Right atrium auricular region (tissue), 2 donors: ENCODE measurements at places on chromosomes 2 and 18. TPM values are rescaled to one million over a fixed set of nuclear protein-coding genes. Genes with fewer than 3 reads are reported as not detected.

DNA sequence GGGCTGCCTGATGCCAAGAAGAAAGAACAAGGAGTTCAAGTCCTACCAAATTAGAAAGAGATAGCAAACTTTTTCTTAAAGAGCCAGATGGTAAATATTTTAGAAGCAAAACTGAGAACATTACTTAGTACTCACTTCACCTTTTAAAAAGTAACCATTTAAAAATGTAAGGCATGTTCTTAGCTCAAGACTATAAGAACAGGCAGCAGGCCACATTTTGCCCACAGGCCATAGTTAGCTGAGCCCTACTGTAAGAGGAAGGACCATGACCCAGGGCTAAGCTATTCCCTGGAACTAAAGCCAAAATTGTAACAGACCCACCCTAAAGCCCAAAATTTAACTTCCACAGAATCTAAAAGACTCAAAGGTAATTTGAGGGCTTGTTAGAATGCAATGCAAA lies 31.3 kb downstream of the USP40 start:
- DNase-seq: no peak

- no peak for DNase-seq
Observed at GRCh38 chr2:124524155-124524915, 499.2 kb downstream of the CNTNAP5 start.

GRCh38 chr2:42106257-42106816 lies 58.5 kb downstream of the PKDCC start:
- DNase-seq: no peak

The SPIRE1 gene
- 42.9 TPM for total RNA-seq

The PLEKHA3 gene
- 12.1 TPM for total RNA-seq

- no peak for DNase-seq
Observed at GRCh38 chr2:95021847-95022246, 3.7 kb upstream of the MAL start.

- DNase-seq: no peak
Observed at GRCh38 chr18:67735506-67735905, 219.0 kb upstream of the DSEL start.

The LAMA3 gene
- total RNA-seq: 6.4 TPM

The KCNK3 gene
- total RNA-seq: 50.0 TPM

DNA sequence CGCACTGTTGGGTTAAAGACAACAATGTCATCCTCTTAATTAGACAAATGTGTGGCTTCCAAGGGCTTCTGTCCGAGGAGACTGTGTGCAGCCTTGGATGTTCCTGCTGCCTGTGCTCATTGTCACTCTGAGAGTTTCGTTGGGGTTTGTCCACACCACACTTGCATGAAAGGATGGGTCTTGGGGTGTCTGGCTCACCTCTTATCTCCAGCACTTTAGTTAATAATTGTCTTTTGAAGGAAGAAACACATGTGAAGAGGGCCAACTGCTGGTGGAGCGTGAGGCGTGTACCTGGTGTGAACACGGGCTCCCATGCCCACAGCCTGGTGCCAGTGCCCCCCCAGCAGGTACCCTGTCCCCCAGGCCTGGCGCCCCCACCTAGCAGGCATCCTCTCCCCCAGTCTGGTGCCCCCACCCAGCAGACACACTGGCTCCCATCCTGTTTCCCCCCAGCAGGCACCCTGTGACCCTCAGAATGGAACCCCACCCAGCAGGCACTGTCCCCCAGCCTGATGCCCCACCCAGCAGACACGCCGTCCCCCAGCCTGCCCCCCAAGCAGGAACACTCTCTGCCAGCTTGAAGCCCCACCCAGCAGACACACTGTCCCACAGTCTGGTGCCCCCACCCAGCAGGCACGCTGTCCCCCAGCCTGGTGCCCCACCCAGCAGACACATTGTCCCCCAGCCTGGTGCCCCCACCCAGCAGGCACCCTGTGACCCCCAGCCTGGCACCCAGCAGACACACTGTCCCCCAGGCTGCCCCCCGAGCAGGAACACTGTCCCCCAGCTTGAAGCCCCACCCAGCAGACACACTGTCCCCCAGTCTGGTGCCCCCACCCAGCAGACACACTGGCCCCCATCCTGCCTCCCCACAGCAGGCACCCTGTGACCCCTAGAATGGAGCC lies 96.3 kb upstream of the TMEM18 start:
- DNase-seq: no peak

DNA sequence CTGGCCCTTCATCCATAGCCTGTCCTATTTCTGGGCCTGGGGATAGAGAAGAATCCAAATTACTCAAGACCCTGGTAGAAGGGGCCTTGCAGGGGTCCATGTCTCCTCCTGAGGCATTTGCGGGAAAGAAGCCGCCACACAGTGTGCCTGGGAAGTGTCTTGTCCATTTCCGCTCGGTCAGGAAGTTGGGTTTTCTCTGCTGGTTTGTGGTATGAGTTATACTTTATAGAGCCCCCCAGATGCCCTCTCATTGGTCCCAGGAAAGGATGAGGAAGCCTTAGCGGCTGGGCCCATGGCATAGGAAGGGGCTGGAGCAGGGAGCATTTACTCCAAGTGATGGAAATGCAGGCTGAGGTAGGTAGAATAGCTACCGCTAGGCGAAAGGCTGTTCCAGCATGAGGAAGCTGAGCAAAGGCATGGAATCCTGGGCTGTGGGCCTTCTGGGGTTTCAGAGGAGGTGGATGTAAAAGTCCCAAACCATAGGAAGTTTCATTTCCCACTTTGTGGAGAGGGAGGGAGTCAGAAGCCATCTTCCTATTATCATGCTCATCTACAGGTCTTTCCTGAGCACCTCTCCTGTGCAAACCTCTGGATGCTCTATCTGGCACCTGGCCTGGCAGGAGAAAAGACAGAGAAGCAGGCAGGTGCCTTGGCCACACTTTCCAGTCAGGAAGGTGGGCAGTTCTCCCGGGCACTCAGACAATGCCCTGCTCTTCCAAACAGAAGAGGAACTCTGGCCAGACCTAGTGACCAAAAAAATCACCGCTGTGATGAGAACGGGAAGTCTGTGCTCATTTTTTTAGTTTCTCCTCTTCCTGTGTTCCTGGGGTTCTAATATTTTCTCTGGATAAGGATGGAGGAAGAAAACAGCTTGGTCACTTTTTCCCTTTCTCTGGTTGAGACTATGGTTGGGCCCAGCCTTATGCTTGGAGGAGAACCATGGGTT lies 2.6 kb upstream of the CD207 start:
- DNase-seq: no peak

DNA sequence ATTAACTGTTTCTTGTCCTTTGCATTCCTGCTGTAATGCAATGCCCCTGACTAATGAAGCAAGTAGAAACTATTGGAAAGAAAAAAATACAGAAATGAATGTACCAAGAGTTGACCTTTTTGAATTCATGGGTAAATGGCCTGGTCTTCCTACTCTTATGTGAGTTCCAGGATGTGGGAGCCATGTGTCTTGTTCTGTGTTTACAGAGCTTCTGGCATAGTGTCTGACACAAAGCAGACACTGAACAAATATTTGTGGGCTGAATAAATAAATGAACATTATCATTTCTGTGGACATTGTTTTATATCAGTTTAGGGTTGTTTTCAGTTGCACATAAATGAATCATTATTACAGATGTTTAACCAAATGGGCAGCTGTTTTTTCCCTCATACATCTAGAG lies 155.5 kb downstream of the CD8B2 start:
- DNase-seq: no peak

The RAB27B gene
- total RNA-seq: 0.11 TPM

DNA sequence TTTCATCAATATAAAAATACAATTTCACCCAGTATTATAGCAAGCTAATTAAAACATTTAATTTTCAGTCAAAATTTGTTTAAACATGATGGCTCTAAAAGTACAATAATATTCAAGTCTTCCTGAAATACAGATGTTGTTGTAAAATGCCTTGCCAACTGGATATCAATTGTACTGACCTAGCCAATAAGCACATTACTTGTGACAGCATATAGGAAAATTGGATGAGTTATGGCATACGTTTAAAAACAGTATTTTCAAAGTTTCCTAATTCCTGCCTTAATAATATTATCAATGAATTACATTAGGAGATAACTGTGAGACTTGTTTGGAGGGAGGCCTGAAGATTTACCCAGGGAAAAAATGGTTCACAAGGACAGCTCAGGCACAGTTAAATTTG lies 336.9 kb upstream of the CDH20 start:
- no peak for DNase-seq

- peak; percentile 43 for DNase-seq
Observed at GRCh38 chr2:71894261-71894660, 253.4 kb downstream of the CYP26B1 start.

DNA sequence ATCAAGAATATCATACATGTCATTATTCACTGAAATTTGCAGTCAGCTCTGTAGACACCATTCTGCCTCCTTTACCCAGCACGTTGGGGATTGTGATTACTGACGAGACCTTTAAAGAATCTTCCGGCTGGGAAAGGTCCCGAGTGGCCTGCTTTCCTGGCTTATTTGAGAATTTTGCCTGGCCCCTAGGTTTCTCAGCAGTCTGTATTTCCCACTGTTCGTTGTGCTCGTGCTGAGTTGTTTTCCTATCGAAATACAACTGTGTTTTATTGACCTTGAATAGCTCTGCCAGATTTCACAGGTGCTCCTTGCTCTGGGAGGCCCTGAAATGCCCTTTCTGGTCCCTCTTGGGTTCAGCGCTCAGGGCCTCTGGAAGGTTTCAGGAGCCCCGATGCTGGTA lies 94.9 kb downstream of the AGAP1 start:
- DNase-seq: no peak

The TRIM43 gene
- total RNA-seq: not detected

The MGAT4A gene
- 13.2 TPM for total RNA-seq

DNA sequence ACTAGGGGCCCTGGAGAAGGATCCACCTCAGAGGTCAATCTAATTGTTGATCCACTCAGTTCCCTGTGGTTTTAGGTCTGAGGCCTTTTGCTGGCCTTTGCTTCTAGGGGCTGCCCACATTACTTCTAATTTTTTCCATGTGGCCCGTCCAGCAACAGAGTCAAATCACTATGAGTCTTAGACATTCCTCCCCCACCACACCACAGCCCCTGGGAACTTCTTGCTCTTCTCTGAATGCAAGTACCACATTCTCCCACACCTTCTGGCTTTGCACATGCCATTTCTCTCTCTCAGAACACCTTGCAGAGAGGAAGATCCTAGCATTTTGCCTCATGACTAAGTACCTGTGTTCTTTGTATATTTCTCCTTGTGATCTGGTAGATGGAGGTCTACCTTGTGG lies 286.9 kb downstream of the SETBP1 start:
- no peak for DNase-seq

- no peak for DNase-seq
Observed at GRCh38 chr18:9092665-9093064, 9.8 kb upstream of the NDUFV2 start.

GRCh38 chr2:185567940-185568339 lies 170.7 kb upstream of the FSIP2 start:
- DNase-seq: no peak

- DNase-seq: no peak
Observed at GRCh38 chr2:222731201-222731621, 59.8 kb downstream of the MOGAT1 start.

GRCh38 chr2:18404708-18405107 lies 155.7 kb downstream of the RDH14 start:
- no peak for DNase-seq

DNA sequence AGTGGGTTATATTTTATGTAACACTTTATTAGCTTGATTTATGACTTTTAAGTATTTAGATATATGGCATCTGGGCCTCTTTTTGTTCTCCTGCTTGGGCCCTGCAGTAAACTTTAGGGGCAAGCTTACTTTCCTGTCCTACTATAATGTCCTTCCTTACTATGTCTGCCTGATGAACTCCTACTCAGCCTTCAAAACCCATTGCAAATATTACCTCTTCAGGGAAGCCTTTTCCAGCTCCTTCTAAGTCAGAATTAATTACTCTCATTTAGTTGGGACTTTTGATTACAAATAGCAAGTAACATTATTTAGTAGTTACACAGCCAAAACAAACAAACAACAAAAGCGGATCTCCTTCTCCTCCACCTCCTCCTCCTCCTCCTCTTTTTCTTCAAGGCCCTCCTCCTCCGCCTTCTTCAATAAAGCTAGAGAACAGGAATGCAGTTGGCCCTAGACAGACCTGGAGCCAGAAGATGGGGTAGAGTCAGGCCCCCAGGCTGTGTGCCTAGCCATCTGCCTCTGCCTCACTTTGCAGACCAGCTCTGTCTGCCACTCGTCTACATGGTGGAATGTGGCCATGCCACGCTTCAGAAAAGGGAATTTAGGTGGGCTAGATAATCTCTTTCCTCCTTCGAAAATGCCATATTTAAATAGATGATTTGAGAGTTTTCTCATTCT lies 301.2 kb downstream of the SP3 start:
- DNase-seq: no peak

- DNase-seq: no peak
Observed at GRCh38 chr2:99153921-99154604, 679 bp downstream of the TSGA10 start.

- DNase-seq: no peak
Observed at GRCh38 chr2:36367895-36368353, 12.3 kb downstream of the CRIM1 start.

The DUSP2 gene
- 4.0 TPM for total RNA-seq

DNA sequence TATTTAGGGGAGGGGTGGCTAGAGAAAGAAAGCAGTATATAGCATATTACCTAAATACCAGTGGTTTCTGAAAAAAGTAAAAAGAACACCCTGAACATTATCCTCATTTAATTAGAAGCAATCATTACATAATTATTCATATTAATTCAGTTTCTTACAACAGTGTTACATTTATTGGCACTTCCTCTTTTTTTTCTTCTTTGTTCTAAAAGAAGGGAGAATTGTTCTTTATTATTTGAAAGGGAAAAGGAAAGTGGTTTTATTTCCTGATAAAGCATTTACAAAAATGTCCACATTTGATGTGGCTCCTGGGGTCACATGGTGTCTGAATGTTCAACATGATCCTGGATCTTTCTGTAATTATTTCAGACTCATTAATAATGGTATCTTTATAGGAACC lies 254.9 kb upstream of the ZEB2 start:
- DNase-seq: no peak

The RAB12 gene
- 67.1 TPM for total RNA-seq

DNA sequence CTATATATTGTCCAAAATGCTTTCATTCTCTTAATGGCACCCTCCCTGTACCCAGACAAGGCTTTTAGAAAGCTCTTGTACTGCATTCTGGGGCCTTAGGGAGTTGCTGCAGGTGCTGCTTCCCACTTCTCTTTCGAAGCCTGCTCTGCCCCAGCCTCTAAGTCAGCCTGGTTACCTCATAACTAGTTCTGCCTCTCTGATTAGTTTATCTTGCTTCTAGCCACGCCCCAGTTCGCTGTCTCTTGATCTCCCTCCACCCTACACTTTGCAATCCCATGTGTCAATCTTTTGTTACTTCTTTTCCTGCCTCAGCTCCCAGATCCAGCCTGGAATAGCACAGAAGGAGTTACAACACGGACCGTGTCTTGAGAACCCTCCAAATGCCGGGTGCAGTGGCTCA lies 13.8 kb upstream of the NCOA1 start:
- DNase-seq: no peak
